Globus pallidus (tissue), 1 donor: ENCODE measurements at places on chromosomes 3 and 15.
A peak's percentile ranks its signal among the peaks of the same experiment; 100 is the strongest.

DNA sequence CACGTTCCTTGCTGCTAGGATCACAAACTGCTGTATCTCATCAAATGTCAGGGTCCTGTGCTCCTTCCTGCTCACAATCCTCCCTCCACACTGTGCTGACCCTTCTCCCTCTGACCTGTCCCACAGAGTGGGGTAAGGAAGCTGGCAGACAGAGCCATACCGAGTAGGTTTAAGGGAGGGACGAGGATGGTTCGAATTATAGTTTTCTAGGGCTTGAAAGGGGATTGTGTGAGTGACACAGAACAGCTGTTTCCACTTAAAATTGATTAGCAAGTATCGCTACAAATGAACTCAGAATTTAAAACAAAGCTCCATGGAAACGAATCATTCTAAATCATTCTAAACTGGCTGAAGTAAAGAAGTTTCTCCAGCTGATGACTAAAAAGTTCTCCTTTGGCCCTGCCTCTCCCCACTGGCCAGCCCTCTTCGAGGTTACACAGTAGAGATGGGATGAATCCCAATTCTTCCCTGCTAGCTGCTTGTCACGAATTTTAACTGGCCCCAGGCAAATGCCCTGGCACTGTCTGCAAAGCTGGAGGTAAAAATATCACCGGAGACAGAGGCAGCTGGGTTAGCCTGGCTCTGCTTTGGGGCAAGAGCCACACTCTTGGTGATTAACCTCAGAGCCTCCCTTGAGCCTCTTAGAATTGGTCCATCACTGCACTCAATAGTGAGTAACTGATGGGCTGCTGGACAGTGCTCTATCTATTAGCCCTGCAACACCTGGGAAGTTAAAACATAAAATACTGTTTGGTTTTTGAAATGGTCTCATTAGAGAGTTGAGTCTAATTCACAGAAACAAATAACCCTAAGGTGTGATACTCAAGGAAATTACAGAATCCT, 194.9 kb downstream of the CHST2 start:
- DNase-seq = no peak

GRCh38 chr3:40223856-40224255, 85.7 kb upstream of the EIF1B start:
- DNase-seq = no peak

DNA sequence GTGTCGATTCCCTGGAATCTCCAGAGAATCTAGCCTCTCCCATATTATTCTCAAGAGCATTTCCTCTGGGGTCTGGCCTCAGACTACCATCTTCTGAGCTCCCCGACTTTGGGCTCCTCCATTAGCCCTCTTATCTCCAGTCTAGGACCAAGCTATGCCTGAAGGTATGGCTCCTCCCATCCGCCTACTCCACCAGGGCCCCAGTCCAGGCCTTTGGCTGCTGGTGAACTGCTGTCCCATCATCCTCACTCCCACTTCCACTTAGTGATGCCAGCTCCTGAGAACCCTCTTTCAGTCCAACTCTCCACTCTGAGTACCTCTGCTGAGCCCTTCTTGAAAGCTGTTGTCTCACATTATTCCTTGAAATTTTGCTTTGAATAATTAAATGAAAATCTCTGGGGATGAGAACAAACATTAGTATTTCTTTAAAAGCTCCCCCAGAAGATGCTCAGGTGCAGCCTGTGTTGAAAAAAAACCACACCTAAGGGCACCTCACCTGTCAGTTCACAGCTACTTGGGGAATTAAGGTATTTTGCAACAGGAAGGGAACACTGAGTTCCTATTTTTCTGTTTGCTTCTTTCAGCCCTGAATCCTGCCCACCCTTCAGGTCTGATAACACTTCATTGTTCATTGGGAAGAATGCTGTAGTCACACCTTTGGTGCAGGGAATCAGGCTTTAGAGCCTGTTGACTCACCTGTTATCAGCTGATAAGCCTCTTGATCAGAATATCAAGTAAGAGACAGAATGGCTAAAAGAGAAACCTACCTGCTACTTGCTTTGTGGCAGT, 9.5 kb downstream of the CLDN18 start:
- no peak for DNase-seq

DNA sequence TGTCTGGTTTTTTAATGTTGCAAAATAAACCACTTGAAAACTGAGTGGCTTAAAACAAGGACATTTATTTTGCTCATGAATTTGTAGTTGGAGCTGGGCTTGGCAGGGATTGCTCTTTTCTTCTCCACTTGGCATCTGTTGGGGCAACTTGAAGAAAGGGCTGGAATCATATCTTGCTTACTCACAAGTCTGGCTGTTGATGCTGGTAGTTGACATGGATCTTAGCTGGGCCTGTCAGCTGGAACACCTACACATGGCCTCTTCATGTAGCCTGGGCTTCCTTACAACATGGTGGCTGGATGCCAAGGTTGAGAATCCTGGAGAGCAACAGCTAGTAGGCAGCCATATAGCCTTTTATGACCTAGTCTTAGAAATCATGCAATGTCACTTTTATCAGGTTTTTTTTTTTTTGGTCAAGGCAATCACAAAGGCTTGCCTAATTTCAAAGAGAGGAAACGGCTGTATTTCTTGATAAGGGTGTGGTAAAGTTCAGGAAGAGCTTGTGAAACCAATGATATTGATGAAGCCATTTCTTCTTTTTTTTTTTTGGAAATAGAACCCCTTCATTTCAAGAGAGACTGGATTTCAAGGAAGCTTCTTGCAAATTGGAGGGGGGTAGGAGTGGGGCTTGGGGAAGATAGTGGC, 262.1 kb downstream of the IL20RB start:
- DNase-seq = no peak

DNA sequence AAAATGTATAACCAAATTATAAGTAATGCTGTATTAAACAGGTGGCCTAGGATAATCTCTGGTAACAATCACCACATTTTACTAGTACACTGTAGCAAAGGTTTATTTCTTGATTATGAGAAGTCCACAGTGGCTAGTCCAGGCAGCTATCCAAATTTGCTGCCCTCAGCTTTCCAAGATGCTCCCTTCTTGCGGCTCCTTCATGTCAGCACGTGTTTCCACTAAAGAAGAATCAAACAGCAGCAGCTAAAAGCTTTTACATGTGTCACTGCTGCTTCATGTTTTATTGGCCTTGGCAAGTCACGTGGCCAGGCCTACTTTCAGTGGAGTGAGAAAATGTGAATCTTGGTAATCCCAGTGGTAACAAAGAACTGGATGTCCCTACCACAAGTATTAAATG, 5.6 kb upstream of the RBMS3 start:
- no peak for DNase-seq

GRCh38 chr3:14042680-14043079, 82.0 kb downstream of the CHCHD4 start:
- no peak for DNase-seq

DNA sequence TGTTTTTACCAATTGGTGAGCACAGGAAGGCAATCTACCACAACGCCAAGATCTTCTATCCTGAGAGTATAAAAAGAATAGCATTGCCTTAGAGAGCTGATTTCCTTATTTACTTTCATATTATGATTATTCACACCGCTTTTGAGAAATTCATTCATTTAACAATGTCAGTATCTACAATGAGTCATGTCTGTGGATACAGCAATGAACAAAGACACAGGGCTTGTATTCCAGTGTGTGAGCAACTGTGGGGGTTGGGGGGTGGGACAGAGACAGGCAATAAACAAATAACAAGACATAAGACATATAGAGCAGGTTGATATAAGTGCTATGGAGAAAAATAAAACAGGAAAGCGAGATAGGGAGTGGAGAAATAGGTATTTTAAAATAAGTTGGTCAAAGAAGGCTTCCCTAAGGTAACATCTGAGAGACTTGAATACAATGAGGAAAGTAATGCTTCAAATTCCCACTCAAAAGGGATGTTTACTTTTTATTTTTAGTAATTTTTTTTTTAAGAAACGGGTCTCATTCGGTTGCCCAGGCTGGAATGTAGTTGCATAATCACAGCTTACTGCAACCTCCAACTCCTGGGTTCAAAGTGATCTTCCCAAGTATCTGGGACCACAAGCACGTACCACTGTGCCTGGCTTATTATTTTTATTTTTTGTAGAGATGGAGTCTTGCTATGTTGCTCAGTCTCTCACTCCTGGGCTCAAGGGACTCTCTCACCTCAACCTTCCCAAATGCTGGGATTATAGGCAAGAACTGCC, 45.7 kb downstream of the PGBD4 start:
- DNase-seq = no peak

DNA sequence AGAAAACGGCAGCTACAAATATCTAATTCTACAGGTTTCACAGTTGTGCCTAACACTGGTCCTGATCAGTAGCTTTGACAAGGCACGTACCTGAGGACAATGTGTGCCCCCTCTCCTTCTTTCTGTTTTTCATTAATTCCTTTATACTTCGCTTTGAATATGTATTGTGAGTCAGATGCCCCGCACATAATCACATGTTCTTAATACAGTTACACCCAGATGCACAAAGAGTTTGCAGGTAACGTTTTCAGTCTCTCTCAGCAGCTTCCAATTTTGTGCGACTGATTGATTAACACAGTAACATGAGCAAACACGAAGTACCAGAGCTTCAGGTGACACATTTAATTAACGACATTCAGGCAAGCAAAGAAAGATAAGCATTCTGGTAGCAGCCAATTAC, 209.8 kb upstream of the ZPLD1 start:
- DNase-seq = no peak

DNA sequence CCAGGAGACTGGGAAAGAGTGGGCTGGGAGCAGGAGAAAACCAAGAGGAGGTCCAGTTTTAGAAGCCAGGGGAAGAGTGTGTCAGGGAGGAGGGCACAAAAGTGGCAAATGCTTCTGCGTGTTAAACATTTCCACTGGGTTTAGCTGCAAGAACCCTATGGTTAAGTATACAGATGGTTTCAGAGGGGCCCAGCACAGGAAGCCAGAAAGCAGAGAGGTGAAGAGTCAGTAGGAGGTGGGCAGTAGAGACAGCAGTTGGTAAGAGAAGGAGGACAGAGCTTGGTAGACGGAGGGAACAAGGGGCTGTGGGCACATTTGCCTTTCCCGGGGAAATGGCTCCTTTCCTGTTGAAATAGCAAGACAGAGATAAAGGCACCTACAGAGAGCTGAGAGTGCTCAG, 133.8 kb downstream of the EPHB1 start:
- DNase-seq = no peak

DNA sequence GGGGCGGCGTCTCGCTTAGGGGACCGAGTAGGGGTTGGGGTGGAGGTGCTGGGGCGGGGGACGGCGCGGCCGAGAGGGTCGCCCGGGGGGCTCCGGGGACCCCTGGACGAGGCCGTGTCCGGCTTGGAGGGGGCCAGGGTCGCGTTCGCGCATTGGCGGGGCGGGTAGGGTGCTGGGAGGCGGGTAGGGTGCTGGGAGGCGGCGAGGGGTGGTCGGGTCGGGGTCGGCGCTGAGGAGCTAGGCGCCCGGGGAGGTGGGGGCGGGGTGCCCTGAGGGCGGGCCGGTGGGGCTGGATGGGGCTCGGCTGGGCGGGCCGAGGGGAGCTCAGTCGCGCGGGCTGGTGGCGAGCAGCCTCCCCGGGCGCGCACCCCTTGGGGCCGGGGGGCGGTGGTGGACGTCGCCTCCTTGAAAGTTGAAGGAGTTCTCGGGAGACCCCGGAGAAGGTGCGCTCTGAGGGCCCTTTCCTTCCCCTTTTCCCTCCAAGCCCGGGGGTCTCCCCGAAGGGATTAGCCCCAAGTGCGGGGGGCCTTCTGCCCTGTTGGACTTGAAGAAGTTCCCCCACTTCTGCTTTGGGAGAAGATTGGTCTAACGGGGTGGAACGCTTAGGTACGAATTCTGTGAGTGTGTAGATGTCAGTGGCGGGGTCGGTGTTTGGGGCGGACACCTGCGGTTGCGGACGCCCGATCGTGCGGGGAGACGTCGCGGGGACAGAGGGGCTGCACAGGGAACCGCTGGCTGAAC, 543 bp downstream of the MEF2A start:
- peak; percentile 26 for DNase-seq

DNA sequence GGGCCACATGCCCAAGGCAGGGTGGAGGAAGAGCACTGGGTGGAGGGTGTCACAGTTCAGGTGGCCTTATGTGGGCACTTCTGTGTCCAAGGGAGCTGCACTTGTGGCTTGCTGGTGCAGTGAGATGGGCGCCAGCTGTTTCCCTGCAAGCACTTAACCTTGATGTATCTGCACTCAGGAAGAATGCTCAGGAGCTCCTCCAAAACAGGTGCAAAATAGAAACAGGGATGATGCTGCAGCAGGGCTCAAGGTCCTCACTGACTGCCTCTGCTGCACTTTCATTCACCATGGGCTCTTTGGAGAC, 151.3 kb downstream of the CADPS start:
- DNase-seq = no peak

- DNase-seq = no peak
These were observed 20.9 kb downstream of the GMPS start for GRCh38 chr3:155891321-155891720.

DNA sequence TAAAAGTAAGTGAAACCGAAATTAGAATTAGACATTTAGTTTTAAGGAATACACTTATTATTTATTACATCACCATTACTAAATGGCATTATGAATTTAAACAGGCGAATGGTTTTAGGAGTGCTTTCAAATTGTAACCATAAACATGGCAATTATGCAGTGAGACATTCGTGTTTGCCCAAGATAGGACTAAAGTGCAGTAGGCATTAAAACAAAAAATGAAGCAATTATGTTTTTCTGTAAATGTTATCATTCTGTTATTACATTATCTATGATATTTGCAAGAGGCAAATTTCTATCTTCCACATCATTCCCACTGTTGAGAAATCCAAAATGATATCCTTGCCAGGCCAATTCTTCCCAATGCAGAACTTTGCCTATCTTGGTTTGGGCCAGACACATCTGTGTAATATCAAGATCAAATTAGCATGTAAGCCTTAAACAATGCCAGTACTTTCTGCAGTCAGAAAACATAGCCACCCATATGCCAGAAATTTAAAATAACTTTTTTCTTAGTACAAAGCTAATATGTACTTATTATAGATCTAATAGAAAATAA, 156.9 kb downstream of the ATP8B4 start:
- DNase-seq = no peak

DNA sequence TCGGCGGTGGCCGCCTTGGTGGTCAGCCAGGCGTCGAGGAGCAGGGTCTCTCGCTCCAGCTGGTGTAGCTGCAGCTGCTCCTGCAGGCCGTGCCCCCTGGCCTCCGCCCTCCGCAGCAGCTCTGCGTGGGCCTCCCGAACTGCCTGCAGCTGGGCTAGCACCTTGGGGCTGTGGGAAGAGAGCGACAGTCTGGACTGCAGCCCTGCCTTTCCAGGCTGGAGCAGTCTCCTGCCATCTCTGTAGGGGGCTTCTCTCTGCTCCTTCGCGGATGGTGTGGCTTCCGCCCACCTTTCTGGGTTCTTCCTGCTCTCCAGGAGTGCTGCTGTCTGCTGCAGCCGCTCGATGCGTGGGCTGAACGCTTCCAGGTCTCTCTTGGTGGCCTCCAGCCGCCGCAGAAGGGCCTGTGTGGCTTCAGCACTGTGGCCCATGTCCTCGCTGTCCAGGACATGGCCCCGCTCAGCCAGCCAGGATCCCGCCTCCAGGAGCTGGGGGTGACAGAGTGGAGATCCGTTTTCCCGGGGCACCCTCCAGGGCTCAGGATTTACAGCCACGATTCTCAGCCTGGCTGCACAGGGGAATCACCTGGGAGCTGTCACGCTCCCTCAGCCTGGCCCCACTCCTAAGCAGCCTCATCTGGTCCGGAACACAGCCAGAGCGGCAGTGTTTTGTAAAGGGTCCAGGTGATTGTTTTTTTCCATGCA, 16.8 kb downstream of the PLA2G4B start:
- DNase-seq = no peak
